ENCODE measurements at places on chromosomes 1 and 21.
A peak's percentile ranks its signal among the peaks of the same experiment; 100 is the strongest.

GRCh38 chr1:52567943-52568342, 15.1 kb upstream of the TUT4 start:
- no peak for DNase-seq

- DNase-seq: no peak
Observed at GRCh38 chr1:90371448-90371813, 345.7 kb downstream of the BARHL2 start.

DNA sequence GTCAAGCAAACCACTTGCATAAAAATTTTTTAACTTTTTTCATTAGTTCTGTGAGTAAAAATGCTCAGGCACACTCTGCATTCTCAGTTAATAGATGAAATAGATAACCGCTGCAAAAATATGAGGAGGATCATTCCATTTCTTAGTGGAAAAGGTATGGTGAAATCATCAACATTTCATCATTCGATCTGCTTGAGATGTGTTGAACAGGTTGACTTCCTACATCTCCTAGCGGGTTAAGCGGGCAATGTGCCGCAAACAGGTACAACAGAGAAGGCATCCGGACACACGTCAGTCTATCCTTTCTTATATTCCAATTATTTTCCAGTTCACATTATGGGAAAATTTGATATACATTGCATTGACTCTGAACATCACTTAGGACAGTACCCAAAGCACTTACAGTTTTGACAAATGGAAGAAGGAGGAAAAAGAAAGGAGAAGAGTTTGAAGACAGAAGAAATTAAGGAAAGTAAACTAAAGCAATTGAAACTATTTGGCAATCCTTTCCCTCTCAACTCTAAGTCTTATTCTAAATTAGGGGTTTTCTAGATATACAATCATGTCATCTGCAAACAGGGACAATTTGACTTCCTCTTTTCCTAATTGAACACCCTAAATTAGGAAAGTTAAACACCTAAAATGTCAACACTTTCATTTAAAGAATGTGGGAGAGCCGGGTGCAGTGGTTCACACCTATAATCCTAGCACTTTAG, 33.5 kb downstream of the NIBAN1 start:
- DNase-seq: no peak

DNA sequence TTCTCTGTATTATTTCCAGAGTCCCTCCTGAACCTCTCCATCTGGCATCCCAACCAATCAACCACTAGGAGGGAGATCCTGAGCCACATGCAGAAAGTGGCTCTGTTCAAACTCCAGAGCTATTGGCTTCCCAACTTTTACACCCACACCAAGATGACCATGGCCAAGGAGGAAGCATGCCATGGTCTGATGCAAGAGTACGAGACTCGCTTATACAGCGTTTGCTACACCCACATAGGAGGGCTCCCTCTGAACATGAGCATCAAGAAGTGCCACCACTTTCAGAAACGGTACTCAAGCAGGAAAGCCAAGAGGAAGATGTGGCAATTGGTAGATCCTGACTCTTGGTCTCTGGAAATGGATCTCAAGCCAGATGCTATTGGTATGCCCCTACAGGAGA, 23.6 kb downstream of the RGSL1 start:
- no peak for DNase-seq

- DNase-seq: peak; percentile 69
Observed at GRCh38 chr1:64292399-64292798, 89.0 kb downstream of the UBE2U start.

- DNase-seq: peak; percentile 42
Observed at GRCh38 chr1:12078938-12079861, 16.1 kb downstream of the TNFRSF8 start.

DNA sequence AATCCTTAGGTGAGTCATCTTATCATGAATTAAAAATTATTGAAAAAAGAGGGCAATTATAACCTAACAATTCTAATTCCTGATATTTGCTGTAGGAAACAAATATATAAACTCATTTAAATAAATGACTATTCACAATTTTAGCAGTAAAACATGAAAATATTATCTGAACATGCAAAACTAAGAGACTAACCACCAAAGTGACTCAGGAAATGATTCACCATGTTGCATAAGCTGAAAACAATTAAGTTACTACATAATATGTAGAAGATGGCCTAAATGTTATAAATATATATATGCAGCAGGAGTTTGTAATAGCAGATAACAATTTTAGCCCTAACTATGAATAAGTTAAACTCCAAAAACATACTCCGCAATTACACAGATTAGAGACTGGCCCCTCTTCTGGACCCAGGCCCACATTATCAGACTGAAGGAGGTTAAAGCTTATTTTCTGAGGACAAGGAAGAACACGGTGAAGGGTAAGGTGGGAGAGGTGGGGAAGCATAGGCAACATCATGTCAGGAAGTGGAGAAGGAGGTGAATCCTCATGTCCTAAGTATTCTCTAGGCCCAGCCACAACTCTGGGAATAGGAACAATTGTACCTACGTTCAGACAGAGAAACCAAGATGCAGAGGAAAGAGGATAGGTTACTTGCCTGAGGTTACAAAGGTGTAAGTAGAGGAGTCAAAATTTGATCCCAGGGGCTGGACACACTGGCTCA, 15.6 kb upstream of the AIM2 start:
- DNase-seq: no peak

- no peak for DNase-seq
Observed at GRCh38 chr1:171286032-171286705, 27.8 kb upstream of the FMO4 start.

- no peak for DNase-seq
Observed at GRCh38 chr1:243598433-243598832, 251.6 kb downstream of the AKT3 start.

DNA sequence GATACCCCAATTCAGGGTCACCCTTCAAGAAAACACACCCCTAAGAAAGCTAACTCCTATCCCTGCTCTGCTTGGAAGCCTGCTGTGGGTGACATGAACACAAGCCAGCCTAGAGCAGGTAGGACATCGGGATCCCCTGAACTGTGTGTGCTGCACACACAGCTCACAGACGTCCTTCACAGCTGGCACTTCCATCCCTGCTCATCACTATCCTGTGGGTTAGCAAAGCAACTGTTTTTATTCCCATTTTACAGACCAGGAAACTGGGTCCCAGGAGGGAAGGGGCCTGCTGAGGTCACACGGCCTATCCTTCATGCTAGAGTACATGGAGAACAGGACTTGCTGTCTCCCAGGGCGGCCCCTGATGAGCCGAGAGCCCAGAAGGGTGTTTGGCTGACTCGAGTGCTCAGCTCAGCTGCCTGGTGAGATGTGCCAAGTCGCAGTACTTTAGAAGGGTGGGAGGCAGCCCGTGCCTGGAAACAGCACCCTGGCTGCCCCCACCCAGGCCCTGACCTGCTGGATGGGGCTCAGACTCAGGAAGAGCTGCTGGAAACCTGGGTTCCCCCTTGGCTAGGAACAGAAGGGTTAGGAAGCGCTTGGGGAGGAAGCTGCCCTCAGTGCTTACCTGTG, 28.3 kb upstream of the BTG2 start:
- no peak for DNase-seq

GRCh38 chr1:229579059-229579673, 20.7 kb upstream of the ABCB10 start:
- peak; percentile 92 for DNase-seq

- DNase-seq: no peak
Observed at GRCh38 chr1:215543191-215543606, 23.9 kb upstream of the KCTD3 start.

GRCh38 chr1:67347688-67348472, 40.2 kb downstream of the IL12RB2 start:
- peak; percentile 15 for DNase-seq

GRCh38 chr21:44704636-44705001, 6.8 kb downstream of the TSPEAR start:
- DNase-seq: no peak

DNA sequence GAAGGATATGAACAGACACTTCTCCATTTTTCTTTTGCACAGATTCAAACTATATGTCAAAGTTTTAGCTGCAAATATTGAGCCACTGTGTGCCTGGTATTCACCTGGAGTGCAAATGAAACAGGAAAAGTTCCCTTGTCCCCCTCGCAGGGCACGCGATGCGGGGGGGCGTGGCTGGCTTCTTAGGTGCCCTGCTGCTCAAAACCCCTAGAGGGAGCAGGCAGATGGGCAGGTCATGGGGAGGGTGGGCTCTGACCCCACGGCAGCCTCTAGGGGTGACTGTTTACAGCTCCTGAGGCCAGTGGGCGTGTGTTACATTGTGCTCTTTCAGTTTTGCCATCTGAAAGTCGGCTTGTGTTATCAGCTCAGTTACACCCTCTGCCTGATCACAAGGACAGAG, 931.2 kb upstream of the B3GALT2 start:
- DNase-seq: no peak

GRCh38 chr21:16755061-16755460, 757.8 kb upstream of the CXADR start:
- no peak for DNase-seq

DNA sequence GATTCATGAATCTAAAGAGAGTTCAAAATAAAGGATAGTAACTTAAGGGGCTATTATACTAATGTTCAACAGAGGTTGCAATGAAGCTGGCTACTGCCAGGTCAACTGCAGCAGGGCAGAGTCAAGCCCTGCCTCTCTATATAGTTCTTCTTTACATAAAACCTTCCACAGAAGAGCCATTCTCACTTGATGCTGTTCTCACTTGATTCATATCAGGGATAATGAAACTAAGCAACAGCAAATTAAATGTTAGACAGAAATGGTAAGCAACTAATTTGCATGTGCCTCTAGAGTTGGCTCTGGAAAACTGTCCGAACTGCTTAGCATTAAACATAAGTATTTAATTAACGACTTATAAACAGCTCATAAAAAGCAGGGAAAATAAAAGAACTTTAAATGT, 17.4 kb downstream of the CCSAP start:
- no peak for DNase-seq

DNA sequence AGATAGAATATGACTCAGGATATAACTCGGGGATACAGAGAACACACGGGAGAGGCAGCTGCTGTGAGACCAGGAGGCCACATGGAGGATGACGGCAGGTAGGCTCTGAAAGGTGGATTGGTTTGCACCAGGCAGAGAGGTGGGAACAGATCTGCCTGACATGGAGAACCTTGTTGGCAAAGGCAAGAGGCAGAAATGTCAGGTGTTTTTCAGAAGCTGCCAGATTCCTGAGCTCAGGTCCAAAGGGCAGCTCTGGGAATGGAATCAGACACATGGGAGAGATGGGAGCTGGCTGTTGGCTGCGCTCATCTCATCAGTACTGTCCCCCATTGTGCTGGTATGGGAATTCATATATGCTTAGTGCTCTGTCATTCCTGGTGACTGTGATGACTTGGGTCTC, 19.2 kb downstream of the SYT6 start:
- DNase-seq: no peak

- no peak for DNase-seq
Observed at GRCh38 chr1:99943223-99943794, 26.5 kb upstream of the SLC35A3 start.

All from dermis microvascular lymphatic vessel endothelial cell (primary cell).